Anterior cingulate cortex (tissue), 58 donors: ENCODE measurements at places on chromosomes 7 and 10.

DNA sequence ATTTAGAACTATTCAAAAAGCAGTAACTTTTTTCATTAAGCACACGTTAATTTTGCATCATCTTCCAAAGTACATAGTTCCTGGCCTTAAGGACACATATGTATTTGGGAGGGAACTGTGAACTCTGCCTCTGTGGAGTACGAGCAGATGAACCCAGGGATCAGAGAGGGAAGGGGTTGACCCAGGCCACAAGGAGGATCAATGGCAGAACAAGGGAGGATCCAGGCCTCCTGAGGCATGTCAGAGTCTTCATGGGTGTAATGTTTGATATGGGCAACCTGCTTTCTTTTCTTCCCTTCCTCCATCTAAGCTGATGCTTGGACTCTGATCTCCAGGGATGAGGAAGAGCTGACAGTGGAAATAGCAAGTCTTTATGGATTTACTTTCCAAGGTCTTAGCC, 164.0 kb downstream of the SH2D4B start:
- DNase-seq = no peak

DNA sequence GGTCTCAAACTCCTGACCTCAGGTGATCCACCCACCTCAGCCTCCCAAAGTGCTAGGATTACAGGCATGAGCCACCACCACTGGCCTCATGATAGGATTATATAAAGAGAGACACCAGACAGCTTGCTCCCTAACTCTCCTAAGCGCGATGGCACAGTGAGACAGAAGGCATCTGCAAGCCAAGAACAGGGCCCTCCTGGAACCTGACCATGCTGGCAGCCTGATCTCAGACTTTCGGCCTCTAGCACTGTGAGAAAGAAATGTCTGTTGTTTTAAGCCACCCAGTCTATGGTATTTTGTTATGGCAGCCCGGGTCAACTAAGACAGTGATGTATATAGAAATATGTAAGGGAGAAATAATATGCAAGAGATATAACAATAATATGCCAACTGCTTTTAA, 51.2 kb downstream of the SRPK2 start:
- DNase-seq = no peak

- DNase-seq = no peak
Observed at GRCh38 chr7:132131196-132131595, 445.1 kb downstream of the PLXNA4 start.

GRCh38 chr10:108567899-108568752, 1355.2 kb downstream of the XPNPEP1 start:
- DNase-seq = no peak

DNA sequence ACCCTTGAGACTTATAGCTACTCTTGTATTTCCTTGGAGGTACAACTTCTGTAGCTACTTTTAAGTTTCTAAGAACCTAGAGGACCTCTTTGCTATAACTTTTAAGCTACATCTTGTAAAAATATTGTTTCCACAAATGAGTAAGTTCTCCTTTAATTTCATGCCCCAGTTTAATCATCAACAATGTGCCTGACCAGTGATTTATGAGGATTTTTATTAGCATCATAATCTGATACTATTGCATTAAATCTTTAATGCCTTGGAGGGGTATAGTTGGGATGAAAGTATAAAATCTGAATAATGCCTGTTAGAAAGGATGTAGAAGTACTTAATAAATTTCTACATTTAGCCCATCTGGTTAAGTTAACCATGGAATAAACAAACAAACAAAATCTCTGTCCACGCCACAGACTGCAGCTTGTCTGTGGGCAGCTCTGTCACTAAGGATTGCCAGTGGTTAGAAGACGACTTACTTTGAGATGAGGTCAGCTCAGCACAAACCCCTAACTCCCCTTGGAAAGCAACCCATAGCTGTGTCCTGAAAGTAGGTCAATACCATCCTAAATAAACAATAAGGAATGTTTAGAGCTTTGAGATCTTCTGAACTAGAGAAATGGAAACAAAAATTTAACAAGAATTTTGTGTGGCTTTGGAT, 18.3 kb downstream of the UBE2D1 start:
- no peak for DNase-seq

DNA sequence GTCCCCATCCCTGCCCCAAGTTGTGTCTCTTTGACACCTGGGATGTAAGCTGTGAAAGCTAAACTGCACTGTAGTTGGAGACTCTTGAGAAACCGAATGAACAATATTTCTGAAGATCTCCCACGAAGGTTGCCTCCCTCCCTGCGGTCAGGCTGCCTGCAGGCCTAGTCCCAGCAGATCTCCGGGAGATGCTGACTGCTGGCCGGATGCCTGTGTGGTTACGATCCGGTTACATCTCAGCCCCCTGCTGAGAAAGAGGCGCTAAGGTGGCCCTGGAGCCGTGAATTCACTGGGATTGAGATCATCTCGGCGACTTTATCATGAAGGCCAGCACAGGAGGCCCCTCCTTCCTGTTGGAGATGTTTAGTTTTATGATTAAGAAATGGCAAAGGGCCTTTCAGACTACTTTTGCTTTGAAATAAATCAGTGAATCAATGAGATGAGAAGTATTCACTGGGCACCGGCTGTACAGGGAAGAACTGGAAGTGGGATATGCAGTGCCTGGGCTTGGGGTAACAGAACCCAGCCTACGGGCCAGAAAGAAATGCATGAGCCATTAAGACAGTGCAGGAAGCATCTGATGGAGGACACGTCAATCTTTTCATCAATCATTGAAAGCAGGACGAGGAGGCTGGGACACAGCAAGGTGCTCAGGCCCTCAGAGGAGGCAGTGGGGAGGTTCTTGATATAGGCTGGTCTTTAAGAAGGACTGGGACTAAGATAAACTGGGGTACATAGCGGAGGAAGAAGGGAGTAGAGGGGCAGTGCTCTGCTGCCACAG, 177.6 kb downstream of the PRKAG2 start:
- DNase-seq = no peak

- DNase-seq = no peak
Observed at GRCh38 chr7:29194206-29194593, 375 bp upstream of the CHN2 start.

DNA sequence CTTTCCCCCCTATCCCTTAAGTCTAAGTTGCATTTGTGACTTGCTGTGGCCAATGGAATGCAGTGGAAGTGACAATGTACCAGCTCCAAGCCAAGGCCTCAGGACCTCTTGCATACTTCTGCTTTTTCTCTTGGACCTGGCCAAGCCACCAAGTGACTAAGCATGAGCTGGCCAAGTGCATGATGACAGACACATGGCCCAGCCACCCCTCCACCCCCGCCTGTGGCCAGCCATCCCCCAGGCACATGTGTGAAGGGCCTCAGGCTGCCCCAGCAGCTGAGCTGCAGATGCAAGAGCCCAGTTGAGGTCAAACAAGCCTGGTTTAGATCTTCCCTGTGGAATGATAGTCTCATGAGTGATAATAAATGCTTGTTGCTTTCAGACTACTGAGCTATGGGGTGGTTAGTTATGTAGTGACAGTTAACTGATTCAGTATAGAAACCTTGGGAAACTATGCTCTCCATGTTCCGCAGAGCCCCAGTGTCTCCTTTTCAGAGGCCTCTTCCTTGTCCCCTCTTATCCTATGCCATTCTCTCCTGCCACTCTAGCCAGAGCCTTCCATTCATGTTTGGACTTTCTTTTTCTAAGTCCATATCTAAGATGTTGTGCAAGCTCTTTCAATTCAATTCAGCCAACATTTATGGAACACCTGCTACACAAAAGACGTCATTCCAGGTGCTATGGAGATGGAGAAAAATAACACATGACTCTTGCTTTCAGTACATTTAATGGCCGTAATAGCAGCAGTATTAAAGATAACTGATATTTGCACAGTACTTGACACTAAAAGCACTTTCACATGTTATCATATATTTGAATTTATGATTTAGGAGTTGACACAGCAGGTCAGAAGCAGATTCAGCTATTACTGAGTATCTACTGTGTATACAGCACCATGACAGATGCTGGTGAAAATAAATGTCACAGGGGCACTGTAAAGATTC, 55.5 kb upstream of the LOXL4 start:
- DNase-seq = no peak

DNA sequence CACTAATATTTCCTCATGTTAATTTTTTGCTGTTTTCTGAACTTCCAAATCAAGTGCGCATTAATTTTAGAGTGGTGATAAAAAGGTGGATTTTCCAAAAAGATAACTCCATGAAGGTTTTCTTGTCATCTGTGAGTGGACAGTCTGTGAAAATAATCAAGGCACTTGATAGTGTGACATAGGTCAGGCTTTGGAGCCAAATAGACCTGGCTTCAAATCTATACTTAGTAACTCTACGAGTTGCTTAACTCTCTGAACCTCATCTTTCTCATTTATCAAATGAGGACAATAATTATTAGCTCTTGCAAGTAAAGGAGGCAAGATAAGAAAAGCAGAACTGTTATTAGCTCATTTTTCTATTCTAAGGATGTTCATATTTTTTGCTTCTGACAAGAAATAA, 24.7 kb upstream of the MET start:
- DNase-seq = no peak

DNA sequence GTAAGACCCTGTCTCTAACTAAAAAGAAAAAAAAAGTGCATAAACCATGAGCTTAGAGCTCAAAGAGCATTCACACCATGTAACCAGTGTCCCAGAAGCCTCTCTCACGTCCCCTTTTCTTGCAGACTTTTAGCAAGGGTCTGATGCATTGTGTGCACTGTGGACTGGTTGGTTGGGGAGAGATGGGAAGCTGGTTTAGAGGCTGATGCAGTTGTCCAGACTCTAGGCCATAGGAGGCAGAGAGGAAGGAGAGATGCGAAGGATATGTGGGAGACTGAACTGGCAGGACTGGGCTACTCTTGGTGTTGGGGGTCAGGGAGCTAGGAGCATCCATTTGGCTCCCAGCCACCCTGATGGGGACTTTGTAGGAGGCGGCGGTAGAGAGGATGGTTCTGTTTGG, 1.8 kb downstream of the SSC4D start:
- DNase-seq = no peak

GRCh38 chr10:79055892-79056291, 12.9 kb upstream of the ZMIZ1 start:
- no peak for DNase-seq

DNA sequence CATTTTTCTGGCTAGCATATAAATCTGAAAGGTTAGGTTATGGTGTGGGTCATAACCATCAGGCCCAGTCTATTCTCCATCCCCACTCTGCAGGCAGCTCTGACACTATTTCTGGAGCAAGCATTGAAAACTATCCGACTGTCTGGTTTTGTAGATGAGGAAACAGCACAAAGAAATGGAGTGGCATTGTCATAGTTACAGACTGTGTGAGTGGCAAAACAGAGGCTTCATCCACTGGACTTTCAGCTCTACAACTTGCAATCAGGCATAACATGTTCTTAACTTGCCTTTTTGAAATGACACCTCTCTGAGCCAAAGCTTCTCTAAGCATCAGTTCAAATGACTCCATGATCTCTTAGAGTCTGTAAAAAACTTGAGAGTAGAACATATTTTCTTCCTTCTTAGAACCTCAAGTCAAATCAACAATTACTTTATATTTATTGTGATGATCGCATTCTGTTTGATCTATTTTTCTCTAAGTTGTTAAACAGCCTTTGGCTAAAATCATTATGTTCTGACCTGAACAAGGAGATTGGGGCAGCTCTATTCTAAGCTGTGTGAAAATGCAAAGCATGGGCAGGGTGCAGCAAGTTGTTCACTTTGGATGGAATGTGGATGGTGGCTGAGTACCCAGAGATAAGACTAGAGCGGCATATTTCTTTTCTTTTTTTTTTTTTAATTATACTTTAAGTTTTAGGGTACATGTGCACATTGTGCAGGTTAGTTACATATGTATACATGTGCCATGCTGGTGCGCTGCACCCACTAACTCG, 68.5 kb downstream of the LRRC4 start:
- no peak for DNase-seq

- no peak for DNase-seq
Observed at GRCh38 chr10:30048768-30049517, 10.4 kb downstream of the JCAD start.

GRCh38 chr10:1754506-1755153, 17.3 kb upstream of the ADARB2 start:
- DNase-seq = peak; percentile 61

- DNase-seq = no peak
Observed at GRCh38 chr10:103748020-103748419, 107.4 kb downstream of the SH3PXD2A start.

- DNase-seq = no peak
Observed at GRCh38 chr7:46738796-46739195, 817.7 kb upstream of the IGFBP3 start.

DNA sequence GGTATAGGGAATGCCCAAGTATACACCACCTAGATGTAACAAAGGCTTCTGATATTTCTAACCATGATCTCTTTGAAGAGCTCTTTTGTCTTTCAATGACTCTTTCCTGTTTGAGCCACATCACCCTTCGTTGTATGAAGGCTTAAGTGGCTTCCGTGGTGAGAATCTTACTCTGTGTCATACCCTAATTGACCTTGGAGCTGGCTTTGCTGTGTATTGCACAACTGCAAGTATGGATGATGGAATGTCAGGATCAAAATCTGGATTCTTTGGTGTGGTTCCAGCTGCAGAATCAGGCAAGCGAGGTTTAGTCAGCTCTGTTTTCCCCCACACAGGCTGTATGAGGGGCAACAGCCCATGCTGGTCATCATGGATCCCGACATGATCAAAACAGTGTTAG, 16.0 kb downstream of the CYP3A43 start:
- no peak for DNase-seq

DNA sequence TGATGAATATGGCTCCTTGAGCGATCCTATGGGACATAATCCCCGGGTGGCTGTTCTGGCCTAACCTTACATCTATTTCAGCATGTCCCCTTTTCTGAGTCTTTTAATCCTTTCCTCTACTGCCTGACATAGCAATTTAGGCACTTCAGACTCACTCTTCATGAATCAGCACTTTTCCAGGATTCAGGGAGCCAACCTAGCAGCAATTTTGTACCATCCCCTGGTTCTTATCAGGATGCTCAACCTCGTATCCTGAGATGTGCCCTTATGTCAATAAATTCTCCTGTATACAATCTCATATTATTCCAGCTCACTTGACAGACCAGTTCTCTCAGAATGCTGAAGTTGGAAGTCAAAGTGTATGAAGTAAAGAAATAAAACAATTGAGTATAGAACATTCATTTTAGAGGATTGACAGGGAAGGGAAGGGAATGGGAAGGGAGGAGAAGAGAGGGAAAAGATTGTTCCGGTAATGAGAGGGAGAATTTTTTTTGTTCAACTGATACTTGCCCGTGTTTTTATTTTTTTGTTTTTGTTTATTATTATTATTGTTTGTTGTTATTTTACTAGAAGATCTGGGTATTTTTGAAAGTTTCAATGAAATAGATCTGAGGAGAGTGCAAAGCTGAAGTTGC, 8.2 kb upstream of the ZC3HAV1 start:
- no peak for DNase-seq
